ENCODE measurements at places on chromosomes 2 and 18.

DNA sequence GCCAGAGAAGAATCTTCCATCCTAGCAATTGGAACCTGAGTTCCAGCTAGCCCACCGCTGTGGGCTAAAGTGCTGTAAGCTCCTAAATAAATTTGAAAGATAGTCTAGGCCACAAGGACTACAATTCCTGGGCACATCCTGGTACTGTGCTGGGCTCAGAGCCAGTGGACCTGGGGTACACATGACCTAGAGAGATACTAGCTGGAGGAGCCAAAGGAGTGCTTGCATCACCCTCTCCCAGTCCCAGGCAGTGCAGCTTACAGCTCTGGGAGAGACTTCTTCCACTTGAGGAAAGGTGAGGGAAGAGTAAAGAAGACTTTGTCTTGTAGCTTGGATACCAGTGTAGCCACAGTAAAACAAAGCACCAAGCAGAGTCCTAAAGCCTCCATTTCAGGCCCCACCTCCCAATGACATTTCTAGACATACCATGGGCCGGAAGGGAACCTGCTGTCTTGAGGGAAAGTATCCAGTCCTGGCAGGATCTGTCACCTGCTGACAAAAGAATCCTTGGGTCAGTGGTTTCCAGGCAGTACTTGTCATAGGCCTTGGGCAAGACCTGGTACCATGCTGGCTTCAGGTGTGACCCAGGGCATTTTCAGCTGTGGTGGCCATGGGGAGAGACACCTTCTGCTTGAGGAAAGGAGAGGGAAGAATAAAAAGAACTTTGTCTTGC lies 89.5 kb downstream of the TMEM185B start:
- DNase-seq, result no peak

GRCh38 chr2:231917280-231918066 lies 8.7 kb downstream of the NPPC start:
- no peak for DNase-seq

- no peak for DNase-seq
These were observed 377.6 kb upstream of the NETO1 start for GRCh38 chr18:73245345-73245744.

- DNase-seq, result no peak
These were observed 42.7 kb downstream of the FHOD3 start for GRCh38 chr18:36340246-36340645.

GRCh38 chr18:35197296-35197695 lies 43.5 kb upstream of the ZNF397 start:
- DNase-seq, result no peak
